Sigmoid colon (tissue), 7 donors: ENCODE measurements at places on chromosomes 4 and X. TPM values are rescaled to one million over a fixed set of nuclear protein-coding genes. Genes with fewer than 3 reads are reported as not detected.
A peak's percentile ranks its signal among the peaks of the same experiment; 100 is the strongest.

- no peak for DNase-seq
Measured at GRCh38 chr4:3211866-3212265, 37.1 kb upstream of the MSANTD1 start.

GRCh38 chr4:41050880-41051775 lies 163.2 kb downstream of the APBB2 start:
- no peak for DNase-seq

DNA sequence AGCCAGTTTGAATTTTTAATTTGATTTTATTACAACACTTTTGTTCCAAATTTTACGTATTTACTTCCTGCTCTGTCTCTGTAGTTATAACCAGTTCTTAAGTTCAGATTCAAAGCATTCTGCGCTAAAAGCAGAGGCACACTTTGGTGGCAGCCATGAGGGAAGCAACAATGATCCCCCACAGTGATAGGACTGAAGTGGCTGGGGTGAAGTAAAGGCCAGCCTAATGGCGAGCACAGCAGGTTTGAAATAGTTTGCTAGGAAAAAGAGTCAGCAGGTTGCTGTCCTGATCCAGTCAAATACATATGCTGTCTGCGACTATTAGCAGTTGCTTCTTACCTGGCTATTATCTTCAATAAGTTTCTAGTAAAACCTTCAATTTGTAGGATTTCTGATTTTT lies 176.3 kb downstream of the RPA4 start:
- no peak for DNase-seq

DNA sequence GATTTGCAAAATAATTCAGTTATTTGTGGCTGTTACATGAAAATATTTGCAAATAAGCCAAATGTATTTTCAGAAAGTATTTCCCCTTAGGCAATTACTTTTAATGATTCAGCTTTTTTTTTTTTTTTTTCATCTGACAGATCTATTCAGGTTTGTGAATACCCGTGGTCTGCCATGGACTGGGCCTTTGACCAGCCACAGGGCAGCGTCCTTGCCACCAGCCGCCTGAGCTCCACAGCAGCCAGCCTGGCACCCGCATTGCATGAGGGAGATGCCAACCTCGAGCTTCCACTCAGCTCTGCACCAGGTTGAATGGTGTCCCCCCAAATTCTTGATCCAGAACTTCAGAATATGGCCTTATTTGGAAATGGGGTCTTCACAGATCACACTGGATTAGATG lies 14.7 kb downstream of the TMEM271 start:
- DNase-seq: no peak

GRCh38 chr4:67104145-67104544 lies 441.2 kb downstream of the CENPC start:
- DNase-seq: no peak

GRCh38 chrX:44344687-44345086 lies 1.2 kb upstream of the EFHC2 start:
- no peak for DNase-seq

DNA sequence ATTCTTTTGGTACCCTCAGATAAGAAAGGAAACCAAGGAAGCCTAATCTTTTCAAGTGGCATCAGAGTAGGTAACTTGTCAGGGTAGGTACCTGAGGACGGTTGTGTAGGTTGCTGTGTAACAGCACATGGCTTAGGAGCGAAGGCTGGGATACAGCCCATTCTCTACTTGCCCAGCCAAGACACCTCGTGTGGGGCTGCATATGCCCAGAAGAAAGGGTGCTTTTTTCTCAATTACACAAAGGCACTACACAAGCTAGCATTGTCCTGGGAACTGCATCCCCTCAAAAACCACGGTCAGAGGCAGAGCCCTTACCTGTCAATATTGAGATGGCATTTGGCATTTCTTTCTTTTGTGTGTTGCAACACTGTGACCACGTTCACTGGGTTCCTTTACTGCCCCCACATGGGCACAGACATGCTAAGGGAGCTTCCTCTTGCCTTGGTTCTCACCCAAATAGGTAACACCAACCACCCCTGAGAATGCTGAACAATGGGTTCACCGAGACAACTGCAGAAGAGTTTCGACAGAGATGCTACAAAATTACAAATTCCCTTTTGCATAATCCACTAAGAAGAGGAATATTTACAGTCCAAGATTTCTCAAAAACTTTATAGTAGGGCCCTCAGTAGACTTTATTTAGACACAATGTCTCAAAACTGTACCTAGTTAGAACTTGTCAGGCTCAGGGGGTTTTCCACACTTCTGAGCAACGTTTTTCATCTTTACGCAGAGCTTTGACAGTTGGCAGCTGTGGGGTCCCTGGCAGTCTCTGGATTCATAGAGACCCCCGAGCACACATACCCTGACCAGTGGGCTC lies 35.8 kb upstream of the TNIP3 start:
- no peak for DNase-seq

DNA sequence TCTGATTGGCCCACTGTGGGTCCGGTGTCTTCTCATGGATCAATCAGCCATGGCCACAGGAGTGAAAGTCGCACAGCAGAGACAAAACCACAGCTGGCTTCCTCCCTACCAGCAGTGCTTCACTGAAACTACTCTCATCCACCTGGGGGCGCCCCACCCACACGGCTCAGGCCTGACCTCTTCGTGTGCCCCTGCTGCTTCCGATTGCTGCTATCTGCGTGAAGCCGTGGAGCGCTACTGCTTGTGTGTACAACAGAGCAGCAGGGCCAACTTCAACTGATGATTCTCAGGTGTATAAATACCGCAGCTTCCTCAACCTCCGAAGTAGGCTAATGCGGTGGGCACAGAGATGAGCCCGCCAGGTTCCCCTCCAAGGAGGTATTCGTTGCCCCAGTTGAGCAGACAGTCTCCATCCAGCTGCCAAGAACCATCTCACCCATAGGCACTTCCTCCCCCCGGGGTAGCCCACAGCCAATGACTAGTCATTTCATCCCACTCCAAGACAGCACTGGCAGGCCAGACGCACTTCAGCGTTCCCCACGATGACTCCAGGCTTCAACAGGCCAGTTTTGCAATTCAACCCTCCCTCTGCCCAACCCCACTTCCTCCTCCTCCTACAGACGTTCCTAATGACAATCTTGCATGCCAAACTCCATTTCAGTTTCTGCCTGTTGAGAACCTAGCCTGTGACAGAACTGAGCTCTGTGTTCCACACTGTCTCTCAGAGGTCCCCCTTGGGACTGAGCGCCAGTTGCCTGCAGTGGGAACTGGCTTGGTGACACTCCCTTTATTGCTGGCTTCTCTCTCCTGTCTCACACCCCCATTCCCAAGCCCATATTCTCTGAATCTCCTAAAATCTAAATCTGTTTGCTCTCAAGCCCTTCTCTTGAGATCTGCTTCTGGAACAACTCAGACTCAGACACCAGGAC lies 41.3 kb upstream of the ATP6AP2 start:
- peak; percentile 67 for DNase-seq

DNA sequence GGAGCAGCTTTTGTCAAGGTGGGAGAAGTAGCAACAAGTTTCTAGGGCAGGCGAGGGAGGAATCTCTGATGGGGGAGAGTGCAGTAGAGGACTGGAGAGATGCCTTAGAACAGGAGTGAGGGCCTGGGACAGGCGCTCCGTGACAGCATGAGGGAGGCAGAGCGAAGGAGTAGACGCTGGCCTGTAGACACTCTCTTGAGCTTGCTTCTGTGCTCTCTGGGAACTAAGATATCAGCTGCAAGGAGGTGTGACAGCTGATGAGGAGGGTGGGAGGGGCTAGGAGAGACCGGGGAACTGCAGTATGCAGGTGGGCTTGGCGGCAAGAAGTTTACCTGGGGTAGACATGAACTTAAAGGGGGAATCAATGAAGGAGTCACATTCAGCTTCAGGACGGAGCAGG lies 35.7 kb downstream of the MECP2 start:
- DNase-seq: no peak

DNA sequence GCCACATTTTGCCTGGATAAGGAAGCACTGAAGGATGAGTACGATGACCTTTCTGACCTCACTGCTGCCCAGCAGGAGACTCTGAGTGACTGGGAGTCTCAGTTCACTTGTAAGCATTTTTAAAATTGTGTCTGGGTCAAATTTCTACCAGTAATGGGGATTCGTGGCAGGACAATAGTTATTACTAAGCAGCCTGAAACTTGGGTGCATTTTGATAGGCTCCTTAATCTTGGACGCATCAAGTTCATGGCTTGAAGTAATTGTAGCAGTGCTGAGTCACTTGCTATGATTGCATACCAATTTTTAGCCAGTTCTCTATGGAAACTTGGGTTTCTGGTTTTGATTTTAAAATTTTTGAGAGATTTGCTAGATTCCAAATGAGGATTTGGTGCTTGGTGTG lies 4.3 kb downstream of the PGRMC1 start:
- no peak for DNase-seq

DNA sequence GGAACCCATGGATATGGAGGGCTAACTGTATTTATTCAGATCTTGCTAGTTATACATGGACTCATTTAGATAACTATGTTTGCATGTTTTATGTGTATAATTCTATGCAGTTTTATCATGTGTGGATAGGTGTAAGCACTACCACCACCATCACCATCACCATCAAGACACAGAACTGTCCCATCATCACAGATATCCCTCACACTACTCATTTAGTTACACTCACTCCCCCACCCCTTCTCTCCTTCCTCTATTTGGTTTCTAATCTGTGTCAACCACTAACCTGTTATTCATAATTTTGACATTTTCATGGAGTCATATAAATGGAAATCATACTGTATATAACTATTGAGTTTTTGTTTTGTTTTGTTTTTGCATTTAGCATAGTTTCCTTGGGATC lies 43.7 kb downstream of the STAG2 start:
- DNase-seq: no peak

DNA sequence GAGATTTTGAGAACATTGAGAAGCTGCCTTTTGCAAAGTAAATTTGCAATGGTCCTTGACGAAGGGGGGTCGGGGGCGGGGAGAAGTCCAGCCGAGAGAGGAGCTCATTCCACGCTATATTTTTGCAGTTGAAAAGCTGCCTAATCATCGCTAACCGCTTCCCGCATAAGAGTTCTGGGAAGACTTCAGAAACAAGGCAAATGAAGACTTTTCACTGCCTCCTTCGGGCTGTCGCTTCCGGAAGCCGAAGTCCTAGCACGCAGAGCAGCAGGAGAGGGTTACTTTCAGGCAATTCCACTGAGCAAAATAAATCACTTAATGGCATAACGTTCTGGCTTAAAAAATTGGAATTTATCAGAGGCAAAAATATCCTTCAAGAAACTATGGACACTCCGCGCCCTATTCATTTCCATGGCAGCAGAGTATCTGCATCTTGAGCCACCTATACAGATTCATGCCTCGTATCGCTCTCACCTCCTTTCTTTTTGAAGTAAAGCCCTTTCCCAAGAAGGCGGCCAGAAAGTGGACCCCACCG lies 2.6 kb upstream of the LRAT start:
- DNase-seq: no peak

- DNase-seq: no peak
Measured at GRCh38 chrX:14409341-14409740, 120.0 kb upstream of the GLRA2 start.

- DNase-seq: no peak
Measured at GRCh38 chr4:126081336-126081735, 766.6 kb downstream of the FAT4 start.

GRCh38 chr4:37684154-37684553 lies 2.0 kb downstream of the RELL1 start:
- DNase-seq: no peak

DNA sequence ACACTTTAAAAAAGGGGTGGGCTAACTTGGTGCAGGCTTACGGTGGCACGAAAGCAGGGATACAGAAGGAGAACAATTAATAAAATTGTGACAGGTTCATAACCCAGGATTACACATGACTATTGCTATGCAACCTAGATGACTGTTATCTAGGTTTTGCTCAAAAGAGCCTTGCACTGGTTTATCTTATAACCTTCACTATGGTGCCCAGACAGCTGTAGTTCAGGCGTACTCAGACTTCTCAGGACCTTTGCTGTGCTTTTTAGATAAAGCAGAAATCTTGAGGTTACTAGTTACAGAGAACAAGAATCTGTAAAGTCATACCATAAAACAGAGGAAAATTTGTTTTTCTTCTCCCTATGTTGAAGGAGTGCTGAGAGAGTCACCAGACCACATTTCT lies 44.4 kb downstream of the UGT2A3 start:
- no peak for DNase-seq

GRCh38 chrX:116342903-116343302 lies 93.5 kb upstream of the SLC6A14 start:
- DNase-seq: no peak

- DNase-seq: peak; percentile 15
Measured at GRCh38 chr4:3419836-3420605, 21.7 kb upstream of the HGFAC start.

Gene IL1RAPL1
- total RNA-seq: 0.81 TPM

Gene MAOB
- total RNA-seq: 29.0 TPM

Gene POU4F2
- total RNA-seq: not detected

Gene EXOC1
- total RNA-seq: 21.6 TPM
